Neural progenitor cell (in vitro differentiated cells): ENCODE measurements at places on chromosomes 3 and 15. TPM values are rescaled to one million over a fixed set of nuclear protein-coding genes. Genes with fewer than 3 reads are reported as not detected.

GRCh38 chr3:166527325-166527724, 690.1 kb upstream of the BCHE start:
- no peaks in the 10 kb centered on the region for H3K27me3 ChIP-seq
- H3K4me3 ChIP-seq = no peak overlapping the region
- H3K4me1 ChIP-seq = no peaks in the 10 kb centered on the region
- H3K27ac ChIP-seq = no peak overlapping the region
- no peak for DNase-seq

DNA sequence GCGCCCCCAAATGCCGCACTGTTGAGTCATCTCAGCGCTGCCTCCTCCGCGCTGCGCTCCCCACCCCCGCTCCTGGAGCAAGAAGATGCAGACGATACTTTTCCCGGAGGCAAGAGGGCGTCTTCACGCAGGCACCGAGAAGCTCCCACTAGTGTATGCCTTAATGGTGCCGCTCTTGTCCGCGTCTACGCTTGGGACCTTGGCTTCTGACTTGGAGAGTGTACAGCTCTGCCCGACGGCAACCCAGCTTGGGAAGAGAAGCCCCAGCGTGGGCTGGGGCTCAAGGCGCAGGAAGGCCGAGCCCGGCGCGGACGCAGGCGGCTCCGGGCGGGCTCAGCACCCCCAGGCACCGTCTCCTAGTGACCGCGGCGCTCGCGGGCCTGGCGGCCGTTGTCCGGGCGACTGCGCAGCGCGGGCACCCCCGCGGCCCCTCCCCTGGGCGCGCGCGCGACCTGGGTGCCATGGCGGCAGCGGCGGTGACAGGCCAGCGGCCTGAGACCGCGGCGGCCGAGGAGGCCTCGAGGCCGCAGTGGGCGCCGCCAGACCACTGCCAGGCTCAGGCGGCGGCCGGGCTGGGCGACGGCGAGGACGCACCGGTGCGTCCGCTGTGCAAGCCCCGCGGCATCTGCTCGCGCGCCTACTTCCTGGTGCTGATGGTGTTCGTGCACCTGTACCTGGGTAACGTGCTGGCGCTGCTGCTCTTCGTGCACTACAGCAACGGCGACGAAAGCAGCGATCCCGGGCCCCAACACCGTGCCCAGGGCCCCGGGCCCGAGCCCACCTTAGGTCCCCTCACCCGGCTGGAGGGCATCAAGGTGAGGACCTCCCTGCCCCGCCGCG, at the start of gene P4HTM:
P4HTM (plus strand) TSS at position 446 of the 840 bp plus-strand sequence; CDS start at position 462, 16 bp downstream.
- no peaks in the 10 kb centered on the region for H3K36me3 ChIP-seq
- H3K4me1 ChIP-seq = peaks cover 17% of the 10 kb centered on the region
- H3K27ac ChIP-seq = peak within 1 kb of the TSS; percentile 60
- peak; percentile 89 for DNase-seq

DNA sequence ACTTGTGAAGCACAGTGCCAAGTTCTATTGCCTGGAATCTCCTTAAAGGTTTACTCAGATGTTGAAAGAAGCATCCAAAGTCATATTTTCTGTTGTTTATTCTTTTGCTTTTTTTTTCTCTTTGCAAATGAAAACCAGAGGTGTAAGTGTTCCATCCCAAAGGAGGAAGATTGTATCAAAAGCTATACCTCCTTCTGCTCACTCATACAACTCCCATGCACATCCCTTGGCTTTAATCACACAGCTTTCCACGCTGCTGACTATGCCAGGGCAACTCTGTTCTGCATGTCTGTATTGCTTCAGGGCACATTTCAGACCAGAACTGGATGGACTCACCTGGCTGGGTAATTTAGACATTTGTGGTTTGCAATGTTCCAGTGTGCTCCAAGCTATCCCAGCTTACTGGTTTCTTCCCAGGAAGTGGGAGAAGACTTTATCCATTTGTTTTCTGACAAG, 399.6 kb upstream of the TBL1XR1 start:
- DNase-seq = no peak
- peaks cover 19% of the 10 kb centered on the region for H3K4me1 ChIP-seq
- H3K36me3 ChIP-seq = no peaks in the 10 kb centered on the region
- H3K4me3 ChIP-seq = no peak overlapping the region

GRCh38 chr3:43525941-43526607, 95.7 kb downstream of the ANO10 start:
- no peaks in the 10 kb centered on the region for H3K36me3 ChIP-seq
- H3K27ac ChIP-seq = no peak overlapping the region
- H3K4me1 ChIP-seq = no peaks in the 10 kb centered on the region

The MME gene
- 1.5 and 5.0 TPM in 2 replicates for total RNA-seq

- H3K27ac ChIP-seq = no peak overlapping the region
- no peaks in the 10 kb centered on the region for H3K36me3 ChIP-seq
- DNase-seq = peak; percentile 50
Observed at GRCh38 chr15:31439328-31439727, 112.7 kb downstream of the KLF13 start.

The LSAMP gene
- 13.3 and 18.0 TPM in 2 replicates for total RNA-seq

GRCh38 chr15:89829161-89829560, 14.5 kb upstream of the ANPEP start:
- peaks cover 8% of the 10 kb centered on the region for H3K4me1 ChIP-seq
- H3K4me3 ChIP-seq = no peak overlapping the region
- H3K27me3 ChIP-seq = no peaks in the 10 kb centered on the region
- no peak overlapping the region for H3K27ac ChIP-seq

- H3K4me1 ChIP-seq = peaks cover 4% of the 10 kb centered on the region
- peaks cover 7% of the 10 kb centered on the region for H3K36me3 ChIP-seq
- no peak overlapping the region for H3K4me3 ChIP-seq
- no peak for DNase-seq
- no peaks in the 10 kb centered on the region for H3K27me3 ChIP-seq
Observed at GRCh38 chr3:125313060-125313635, 62.0 kb downstream of the ZNF148 start.

- peak overlapping the region; percentile 67 for H3K27ac ChIP-seq
- DNase-seq = peak; percentile 64
- H3K4me3 ChIP-seq = no peak overlapping the region
- H3K36me3 ChIP-seq = no peaks in the 10 kb centered on the region
- peaks cover 29% of the 10 kb centered on the region for H3K4me1 ChIP-seq
Observed at GRCh38 chr3:182490596-182491491, 302.5 kb upstream of the ATP11B start.

- DNase-seq = no peak
- no peak overlapping the region for H3K4me3 ChIP-seq
- no peaks in the 10 kb centered on the region for H3K4me1 ChIP-seq
- no peak overlapping the region for H3K27ac ChIP-seq
- H3K27me3 ChIP-seq = no peaks in the 10 kb centered on the region
- H3K36me3 ChIP-seq = no peaks in the 10 kb centered on the region
Observed at GRCh38 chr15:25939122-25939521, 76.0 kb upstream of the ATP10A start.

DNA sequence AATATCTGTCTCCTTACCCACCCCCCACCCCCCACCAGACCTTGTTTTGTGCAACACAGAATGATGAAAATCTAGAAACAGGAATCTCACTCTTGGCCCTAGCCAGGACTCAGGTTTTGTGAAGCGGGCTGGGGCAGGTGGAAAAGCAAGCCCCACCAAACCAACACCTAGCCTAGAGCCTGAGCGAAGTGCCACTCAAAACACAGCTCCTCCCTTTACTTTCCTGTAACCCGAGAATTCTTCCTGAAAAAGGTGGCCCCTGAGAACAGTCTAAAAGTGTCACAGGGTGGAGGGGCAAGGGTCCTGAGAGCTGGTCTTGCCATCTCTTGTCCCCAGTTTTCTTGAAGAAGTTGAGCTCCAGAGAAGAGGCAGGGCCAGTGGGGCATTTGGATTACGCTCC, 17.4 kb upstream of the RPUSD3 start:
- no peaks in the 10 kb centered on the region for H3K36me3 ChIP-seq
- no peak for DNase-seq
- H3K4me3 ChIP-seq = no peak overlapping the region
- peaks cover 24% of the 10 kb centered on the region for H3K27me3 ChIP-seq
- H3K27ac ChIP-seq = no peak overlapping the region

- H3K27me3 ChIP-seq = no peaks in the 10 kb centered on the region
- no peak overlapping the region for H3K27ac ChIP-seq
- peak; percentile 37 for DNase-seq
- H3K4me3 ChIP-seq = no peak overlapping the region
Observed at GRCh38 chr3:142568393-142569017, 10.0 kb downstream of the ATR start.

DNA sequence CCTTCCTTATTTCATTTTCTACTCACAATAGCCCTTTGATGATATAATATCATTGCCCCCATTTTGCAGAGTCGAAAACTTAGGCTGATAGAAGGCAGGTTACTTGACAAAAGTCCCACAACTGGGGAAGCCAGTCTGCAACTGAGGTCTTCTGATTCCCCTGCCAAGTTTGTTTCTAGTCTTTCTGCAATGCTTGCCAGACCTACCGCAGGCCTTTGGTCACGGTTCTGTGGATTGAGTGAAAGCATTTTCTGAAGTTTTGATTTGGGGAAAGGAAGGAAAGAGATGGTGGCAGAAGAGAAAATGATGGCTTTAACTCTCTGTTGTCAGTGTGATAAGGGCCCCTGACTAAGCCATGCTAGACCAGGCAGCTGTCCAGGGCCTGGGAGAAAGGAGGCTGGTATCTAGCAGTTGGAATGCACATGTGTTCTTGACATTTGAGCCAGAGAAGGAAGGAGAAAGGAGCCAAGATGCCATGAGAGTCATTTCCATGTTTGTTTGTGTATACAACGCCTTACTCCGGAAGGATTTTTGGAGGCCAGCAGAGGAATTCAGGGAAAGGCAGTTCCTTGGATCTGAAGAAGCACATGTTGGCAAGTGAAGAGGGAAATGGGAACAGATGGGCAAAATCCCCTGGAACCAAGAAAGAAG, 29.9 kb downstream of the FAH start:
- H3K36me3 ChIP-seq = no peaks in the 10 kb centered on the region
- H3K27ac ChIP-seq = no peak overlapping the region
- no peaks in the 10 kb centered on the region for H3K27me3 ChIP-seq
- DNase-seq = no peak

DNA sequence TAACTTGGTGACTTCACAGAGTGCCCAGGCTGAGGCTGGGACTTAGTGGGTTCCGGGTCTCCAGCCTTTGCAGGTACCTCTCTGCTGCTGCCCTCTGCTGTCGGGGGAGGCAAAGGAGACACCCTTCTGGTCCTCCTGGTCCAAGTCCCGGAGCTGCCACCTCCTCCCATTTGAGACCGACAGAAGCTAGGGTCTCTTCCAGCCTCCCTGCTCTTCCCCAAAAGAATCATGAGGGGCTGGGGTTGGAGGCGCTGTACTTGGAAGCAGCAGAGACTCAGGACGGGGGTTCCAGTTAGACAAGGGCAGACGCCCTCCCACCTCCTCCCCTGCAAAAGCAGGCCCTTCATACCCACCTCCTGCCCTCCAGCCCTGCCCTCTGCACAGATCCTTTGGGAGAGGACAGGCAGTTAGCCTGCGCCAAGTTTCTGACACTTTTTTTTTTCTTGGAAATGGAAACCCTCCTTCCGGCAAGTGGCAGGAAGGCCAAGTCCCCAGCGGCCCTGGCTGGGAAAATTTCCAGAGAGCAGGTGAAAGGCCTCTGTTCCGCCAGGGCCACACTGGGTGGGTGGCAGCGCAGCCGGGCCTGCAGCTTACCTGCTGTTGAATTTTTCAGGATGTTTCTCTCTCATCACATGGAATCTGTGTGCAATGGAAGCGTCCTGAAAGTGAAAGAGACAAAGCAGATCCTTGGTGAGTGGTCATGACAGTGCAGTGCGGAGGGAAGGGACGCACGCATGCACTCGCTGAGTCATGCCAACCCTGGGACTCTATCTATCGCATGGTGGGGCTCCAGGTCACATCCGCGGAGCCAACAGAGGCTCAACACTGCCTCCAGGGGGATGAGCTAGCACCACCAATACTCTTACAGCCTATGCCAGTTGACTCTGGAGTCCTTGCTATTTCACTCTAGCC, 119.9 kb downstream of the DGKG start:
- no peaks in the 10 kb centered on the region for H3K4me1 ChIP-seq
- H3K27me3 ChIP-seq = no peaks in the 10 kb centered on the region
- H3K4me3 ChIP-seq = no peak overlapping the region
- H3K36me3 ChIP-seq = no peaks in the 10 kb centered on the region
- H3K27ac ChIP-seq = no peak overlapping the region

DNA sequence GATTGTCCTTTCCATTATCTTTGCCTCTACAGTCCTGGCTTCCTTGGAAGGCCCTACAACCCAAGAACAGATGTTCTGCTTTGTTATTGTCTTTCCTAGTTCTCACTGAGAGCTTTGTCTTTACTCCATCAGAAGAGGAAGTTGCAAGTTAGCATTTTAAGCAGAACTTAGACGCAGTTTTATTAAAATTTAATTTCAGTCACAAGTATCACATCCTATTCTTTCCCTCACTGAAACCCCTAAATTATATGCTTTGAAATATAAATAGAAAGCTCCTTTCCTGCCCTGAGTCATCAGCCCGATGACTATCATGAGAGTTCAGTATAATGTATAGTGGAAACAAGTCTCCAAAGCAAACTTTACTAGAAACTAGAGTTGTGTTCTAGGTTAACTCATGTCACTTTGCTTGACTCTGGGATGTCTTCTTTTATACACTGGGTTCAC, 291.2 kb upstream of the RBMS3 start:
- H3K27ac ChIP-seq = no peak overlapping the region
- DNase-seq = no peak
- no peak overlapping the region for H3K4me3 ChIP-seq
- H3K27me3 ChIP-seq = no peaks in the 10 kb centered on the region
- peaks cover 6% of the 10 kb centered on the region for H3K4me1 ChIP-seq

The AMT gene
- total RNA-seq = 35.4 and 46.0 TPM in 2 replicates

DNA sequence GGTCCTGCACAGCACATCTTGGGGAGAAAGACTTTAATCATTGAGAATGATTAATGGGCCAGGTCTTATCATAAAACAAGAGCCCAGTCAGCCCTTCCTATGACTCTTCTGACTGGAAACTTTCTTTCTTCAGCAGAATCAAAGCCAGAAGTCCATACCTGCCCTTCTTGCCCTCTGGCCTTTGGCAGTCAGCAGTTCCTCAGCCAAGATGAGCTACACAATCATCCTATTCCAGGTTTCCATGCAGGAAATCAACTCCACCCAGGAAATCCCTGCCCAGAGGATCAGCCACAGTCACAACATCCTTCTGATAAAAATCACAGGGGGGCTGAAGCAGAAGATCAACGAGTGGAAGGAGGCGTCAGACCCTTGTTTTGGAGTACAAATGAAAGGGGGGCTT, 26.9 kb downstream of the ZNF589 start:
- no peaks in the 10 kb centered on the region for H3K36me3 ChIP-seq
- DNase-seq = no peak
- H3K4me3 ChIP-seq = no peak overlapping the region
- no peaks in the 10 kb centered on the region for H3K4me1 ChIP-seq

- H3K4me3 ChIP-seq = no peak overlapping the region
- no peaks in the 10 kb centered on the region for H3K4me1 ChIP-seq
- H3K27ac ChIP-seq = no peak overlapping the region
- DNase-seq = no peak
- no peaks in the 10 kb centered on the region for H3K36me3 ChIP-seq
Observed at GRCh38 chr3:49713336-49714105, 6.0 kb downstream of the AMIGO3 start.

The PLSCR5 gene
- not detected in 2 replicates for total RNA-seq
